CD4-positive, alpha-beta T cell treated with Interleukin-1 beta for 1 hour (primary cell): ENCODE measurements at places on chromosomes 5 and 9.

- DNase-seq: no peak
Observed at GRCh38 chr9:215631-216155, 1.0 kb downstream of the DOCK8 start.

GRCh38 chr5:79005936-79006631, 21.0 kb upstream of the ARSB start:
- DNase-seq: no peak

- no peak for DNase-seq
Observed at GRCh38 chr5:175567954-175568353, 89.6 kb downstream of the SFXN1 start.

GRCh38 chr5:172546196-172546595, 91.9 kb upstream of the SH3PXD2B start:
- DNase-seq: no peak
